ENCODE measurements at places on chromosomes 3 and 15. TPM values are rescaled to one million over a fixed set of nuclear protein-coding genes. Genes with fewer than 3 reads are reported as not detected.

- DNase-seq = no peak
Measured at GRCh38 chr15:58453931-58454793, 22.4 kb downstream of the LIPC start.

CISH gene
- 0.32 TPM for total RNA-seq

RYR3 gene
- 4.4 TPM for total RNA-seq

GRCh38 chr3:126339466-126339865, 17.7 kb downstream of the KLF15 start:
- no peak for DNase-seq

SAMMSON gene
- total RNA-seq = not detected

DNA sequence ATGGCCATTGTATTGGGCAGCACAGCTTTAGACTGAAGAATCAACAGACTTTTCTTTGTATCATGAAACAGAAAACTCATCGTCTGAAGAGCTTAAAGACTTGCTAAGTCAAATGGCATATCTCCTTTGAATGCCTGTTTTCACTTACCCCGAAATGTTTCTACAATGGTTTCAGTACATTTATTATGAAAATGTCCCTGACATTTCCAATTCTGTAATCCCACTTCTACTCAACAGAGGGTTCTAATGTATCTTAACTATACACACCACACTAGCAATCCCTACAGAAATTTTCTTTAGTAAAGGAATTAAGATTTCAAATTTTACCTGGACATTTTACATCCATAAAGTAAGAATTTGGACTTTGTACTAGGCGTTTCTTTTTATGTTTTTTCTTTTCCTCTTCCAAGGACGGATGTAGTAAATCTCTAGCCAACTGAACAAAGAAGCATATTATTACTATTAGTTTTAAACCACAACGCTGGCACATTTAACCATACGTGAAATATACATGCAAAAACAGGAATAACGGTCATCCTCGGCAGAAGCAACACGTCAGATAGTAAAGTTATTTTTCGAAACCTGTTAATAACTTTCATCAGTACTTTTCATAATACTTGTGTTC, 1.1 kb downstream of the RPS27L start:
- DNase-seq = peak; percentile 28

DNA sequence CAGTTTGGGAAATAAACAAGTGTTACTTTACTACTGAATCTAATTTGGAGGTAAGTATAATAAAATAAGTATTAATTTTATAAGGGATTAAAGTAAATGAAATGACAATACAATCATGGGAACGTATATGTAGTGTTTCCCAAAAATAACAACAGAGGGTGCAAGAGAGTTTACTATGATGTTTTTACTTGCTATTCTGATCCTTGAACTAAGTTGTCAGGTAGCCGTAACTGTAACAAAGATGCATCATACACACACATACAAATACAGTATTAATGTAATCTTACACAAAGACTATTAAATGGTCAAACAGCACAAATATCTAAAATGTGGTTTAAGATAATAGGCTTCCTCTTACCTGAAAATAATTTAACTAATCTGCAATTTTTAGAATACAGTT, 311.4 kb downstream of the TBC1D5 start:
- DNase-seq = no peak

DNA sequence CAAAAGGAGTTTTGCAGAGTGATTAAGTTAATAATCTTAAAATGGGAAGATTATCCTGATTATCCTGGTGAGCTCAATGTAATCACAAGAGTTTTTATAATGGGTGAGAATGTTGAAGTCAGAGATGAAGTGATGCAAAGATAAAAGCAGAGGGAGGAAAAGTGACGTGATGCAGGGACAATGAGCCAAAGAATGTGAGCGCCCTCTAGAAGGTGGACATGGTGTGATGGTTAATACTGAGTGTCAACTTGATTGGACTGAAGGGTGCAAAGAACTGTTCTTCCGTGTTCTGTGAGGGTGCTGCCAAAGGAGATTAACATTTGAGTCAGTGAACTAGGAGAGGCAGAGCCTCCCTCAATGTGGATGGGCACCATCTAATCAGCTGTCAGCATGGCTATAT, 569.6 kb upstream of the AGTR1 start:
- DNase-seq = peak; percentile 7

- DNase-seq = no peak
Measured at GRCh38 chr3:47565734-47566550, 12.7 kb downstream of the CSPG5 start.

GRCh38 chr15:71957026-71957425, 146.7 kb downstream of the NR2E3 start:
- DNase-seq = no peak

GRCh38 chr3:57999417-58000115, 8.7 kb upstream of the FLNB start:
- no peak for DNase-seq

ISLR2 gene
- total RNA-seq = not detected

SLC51B gene
- total RNA-seq = not detected

DNA sequence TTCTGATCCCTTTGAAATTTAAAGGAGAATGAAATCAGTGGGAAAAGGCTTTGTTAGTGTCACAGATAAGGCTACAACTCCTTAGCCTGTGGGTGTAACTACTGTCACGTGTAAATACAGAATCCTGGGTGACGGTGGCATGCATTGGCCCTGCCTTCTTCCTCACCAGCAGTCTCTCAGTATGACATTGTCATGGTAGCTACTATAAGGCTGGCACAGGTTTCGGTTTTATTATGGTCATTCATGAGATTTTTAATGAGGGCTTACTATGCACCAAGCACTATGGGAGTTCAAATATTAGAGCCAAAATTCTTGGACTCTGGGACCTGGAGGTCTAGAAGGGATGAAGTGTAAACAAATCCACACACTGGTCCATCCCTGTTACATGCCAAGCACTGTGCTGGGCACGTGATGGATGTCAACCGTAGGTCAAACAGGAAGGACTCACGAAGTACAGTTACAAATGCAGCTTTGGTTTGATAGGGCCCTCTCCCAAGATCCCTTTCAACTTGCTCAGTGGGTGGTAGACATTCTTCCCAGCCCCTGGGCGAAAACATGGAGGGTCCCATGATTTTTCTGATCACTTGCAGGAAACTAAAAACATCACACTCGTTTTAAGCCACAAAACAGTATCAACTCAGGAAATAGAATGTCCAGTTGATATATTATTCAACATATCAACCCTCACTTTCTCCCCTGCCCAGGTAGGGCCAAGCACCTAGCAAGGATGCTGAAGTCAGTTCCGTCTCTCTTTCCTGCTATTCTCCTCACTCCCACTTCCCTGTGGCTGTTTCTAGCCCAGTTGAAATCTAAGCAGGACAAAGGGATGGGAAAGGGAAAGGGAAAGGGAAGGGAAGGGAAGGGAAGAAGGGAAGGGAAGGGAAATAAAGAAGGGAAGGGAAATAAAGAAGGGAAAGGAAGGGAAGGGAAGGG, 25.3 kb downstream of the BFSP2 start:
- no peak for DNase-seq

DNA sequence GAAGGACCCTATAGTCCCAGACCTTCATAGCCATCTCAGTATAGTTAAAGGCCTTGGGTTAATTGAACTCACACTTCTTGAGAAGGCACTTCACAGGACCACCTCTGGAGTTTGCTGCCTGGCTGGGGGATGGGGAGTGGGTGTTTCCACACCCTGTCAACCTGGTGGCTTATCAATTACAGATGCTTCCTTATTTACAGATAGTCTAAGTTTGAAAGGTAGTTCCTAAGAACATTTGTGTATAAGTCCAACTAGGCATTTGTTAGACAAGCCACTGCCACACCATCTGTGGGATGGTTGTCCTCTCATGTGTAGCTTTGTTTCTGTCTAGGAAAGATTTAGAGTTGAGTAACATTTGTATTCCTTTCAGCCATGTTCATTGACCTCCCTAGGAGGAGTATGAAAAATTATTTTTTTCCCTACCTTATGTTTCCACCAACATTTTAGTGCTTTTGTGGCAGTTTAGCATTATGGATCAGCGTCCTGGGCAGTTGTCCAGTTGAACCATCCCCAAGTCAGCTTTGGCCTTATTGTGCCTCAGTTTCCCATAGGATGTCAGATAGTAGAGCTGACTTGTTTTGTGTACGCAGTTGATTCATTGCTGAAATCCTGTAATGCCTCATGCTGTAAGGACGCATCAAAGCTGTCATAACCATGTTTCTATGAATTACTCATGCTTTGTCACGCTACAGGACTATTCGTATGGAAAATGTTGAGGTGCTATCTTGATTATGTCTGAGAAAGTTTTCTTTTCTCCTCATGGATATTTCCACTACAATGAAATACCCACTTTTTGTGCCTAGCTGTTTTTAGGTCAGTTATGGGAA, 21.2 kb upstream of the SIAH2 start:
- DNase-seq = no peak

- DNase-seq = no peak
Measured at GRCh38 chr3:142315083-142315482, 89.7 kb upstream of the GK5 start.

DNA sequence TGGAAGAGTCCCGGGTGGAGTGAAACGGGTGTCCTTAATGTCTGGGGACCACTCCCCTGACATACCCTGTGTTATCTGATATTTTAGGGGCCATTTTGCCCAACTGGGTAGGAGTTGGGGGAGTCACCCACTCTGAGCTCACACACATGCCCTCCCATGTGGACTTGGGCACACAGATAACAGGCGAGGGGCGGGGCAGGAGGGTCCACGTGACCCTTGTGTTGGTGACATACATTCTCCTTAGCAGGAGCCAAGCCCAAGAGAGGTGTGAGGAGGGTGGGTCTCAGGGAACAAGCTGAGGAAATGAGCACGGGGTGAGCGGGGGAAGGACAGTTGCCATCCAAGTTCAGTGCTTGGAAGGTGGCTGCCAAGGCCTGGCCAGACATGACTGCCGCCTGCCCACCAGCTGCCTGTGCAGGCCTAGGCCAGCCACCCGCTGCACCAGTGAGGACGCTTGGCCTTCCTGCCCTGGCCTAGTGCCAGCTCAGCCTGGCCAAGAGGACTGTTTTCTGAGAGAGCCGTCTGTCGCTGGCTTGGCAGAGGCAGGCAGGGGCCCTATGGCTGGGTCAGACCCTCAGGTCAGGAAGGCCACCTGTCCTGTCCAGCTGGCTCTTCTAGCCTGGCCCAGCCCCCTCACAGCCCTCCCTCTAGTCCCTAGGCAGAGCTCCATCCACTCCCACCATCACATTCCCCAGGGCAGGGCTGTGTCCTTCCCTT, 31.3 kb upstream of the TMEM115 start:
- no peak for DNase-seq

GRCh38 chr15:66110864-66111263, 142.7 kb downstream of the MEGF11 start:
- DNase-seq = no peak

PDIA5 gene
- total RNA-seq = 15.8 TPM

DNA sequence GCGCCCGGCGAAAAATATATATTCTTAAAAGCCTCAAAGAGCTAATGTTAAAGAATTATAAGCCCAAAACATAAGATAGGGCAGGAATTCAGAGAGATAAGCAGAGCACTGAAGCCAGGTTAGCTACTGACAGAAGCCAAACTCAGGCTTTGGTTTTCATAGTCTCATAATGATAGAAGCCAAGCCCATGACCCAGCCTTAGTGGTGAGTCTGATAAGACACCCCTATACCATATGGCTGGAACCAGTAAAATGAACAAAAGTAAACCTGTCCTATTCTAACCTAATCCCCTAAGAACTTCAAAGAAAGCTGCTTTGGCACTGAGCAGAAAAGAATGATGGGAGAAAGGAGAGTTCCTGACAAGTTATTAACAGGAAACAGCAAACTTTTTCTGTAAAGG, 25.9 kb downstream of the MYO9A start:
- no peak for DNase-seq

TGM4 gene
- 0.04 TPM for total RNA-seq

RTP4 gene
- total RNA-seq = not detected

- no peak for DNase-seq
Measured at GRCh38 chr3:14647976-14648955, 3.3 kb upstream of the CCDC174 start.

GRCh38 chr3:102605153-102605552, 170.3 kb downstream of the ZPLD1 start:
- DNase-seq = no peak

GRCh38 chr3:140508550-140508949, 169.3 kb upstream of the TRIM42 start:
- DNase-seq = no peak

GRCh38 chr3:172057059-172057458, 17.7 kb downstream of the FNDC3B start:
- DNase-seq = peak; percentile 29

GRCh38 chr3:130661140-130661891, 85.3 kb downstream of the PIK3R4 start:
- no peak for DNase-seq

- DNase-seq = no peak
Measured at GRCh38 chr3:37162501-37163245, 11.7 kb downstream of the LRRFIP2 start.

- DNase-seq = peak; percentile 46
Measured at GRCh38 chr3:138426211-138426610, 8.2 kb upstream of the ESYT3 start.

IQSEC1 gene
- total RNA-seq = 8.9 TPM

- DNase-seq = no peak
Measured at GRCh38 chr15:39781147-39781966, 1.3 kb downstream of the FSIP1 start.

CACNA2D3 gene
- 0.43 TPM for total RNA-seq

CEMIP gene
- total RNA-seq = not detected

GRCh38 chr3:4735243-4735642, 242.1 kb downstream of the ITPR1 start:
- no peak for DNase-seq

LRRN1 gene
- 57.9 TPM for total RNA-seq
